Stimulated activated CD4-positive, alpha-beta T cell treated with anti-CD3 and anti-CD28 coated beads, Interleukin-1b, Interleukin-23, amount 100 ng/mL, for 4 hours (primary cell): ENCODE measurements at places on chromosomes 16 and 17.

DNA sequence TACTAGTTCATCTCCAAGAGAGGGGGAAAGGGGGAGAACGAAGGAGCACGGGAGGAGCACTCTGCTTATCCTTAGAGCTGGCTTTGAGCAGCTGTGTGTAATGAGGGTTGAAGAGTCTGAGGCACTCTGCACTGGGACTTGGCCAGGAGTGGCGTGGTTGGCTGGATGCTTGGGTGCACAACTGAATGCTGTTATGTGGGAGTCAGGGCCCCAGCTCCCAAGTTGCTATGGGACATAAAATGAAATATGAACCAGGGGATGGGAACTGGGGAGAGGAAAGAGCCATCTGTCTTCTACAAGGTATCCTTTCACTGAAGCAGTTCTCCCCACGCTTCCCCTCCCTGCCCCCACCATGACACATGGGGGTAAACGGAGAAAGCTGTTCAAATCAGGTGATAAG, 105.9 kb upstream of the ANKFN1 start:
- no peak for DNase-seq

DNA sequence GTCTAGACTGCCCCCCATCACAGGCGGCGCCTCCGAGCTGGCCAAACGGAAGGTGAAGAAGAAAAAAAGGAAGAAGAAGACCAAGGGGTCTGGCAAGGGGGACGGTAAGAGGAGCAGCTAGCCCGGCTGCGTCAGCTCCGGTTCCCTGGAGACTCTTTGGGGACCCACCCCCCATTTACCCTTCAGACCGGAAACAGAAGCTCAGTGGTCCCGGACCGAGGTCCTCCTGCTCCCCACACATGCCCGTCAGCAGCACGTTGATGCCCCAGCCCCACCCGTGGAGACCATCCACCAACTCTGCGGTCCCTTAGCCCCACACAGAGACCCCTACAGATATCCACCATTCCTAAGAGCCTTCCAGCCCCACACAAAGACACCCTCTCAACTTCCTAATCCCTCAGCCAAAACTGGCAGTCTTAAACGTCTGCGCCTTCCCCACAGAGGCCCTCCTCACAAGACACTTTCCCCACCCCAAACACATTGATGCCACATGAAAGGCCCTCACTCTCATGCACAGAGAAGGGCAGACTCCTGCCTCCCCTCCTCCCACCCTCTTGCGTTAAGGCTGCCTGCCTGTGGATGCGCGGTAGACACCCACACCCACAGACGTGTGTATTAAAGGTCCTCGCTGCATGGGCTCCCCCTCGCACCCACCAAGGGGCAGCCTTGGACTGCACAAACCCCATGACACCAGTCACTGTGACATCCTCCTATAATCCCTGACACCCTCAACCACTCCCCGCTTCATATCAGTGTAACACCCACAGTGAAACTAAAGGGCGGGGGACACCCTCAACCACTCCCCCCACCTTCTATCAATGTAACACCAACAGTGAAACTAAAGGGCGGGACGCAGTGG, 58.2 kb upstream of the RPH3AL start:
- no peak for DNase-seq

DNA sequence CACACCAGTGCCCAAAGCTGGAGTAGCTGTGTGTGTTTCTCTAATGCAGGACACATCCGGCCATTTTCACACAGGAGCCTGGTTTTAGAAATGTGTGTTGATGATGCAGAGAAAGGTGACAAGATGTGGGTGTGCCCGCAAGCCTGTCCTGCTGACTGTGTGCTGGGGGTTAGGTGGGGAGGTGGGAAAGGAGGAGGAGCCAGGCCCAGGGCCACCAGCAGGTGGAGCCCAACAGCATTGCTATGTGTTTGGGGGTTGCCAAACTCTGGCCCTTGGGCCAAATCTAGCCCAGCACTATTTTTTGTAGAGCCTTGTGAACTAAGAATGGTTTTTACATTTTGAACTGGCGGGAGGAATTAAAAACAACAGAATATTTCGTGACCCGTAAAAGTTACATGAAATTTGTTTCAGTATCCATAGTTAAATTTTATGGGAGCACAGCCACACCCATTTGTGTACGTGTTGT, 61.7 kb upstream of the LGALS9 start:
- DNase-seq = peak; percentile 38

GRCh38 chr17:48037036-48037837, at the start of gene COPZ2:
Gene COPZ2, minus strand, starts transcription at chr17:48037797. Its CDS starts 20 bp downstream, at chr17:48037777.
- peak; percentile 45 for DNase-seq

DNA sequence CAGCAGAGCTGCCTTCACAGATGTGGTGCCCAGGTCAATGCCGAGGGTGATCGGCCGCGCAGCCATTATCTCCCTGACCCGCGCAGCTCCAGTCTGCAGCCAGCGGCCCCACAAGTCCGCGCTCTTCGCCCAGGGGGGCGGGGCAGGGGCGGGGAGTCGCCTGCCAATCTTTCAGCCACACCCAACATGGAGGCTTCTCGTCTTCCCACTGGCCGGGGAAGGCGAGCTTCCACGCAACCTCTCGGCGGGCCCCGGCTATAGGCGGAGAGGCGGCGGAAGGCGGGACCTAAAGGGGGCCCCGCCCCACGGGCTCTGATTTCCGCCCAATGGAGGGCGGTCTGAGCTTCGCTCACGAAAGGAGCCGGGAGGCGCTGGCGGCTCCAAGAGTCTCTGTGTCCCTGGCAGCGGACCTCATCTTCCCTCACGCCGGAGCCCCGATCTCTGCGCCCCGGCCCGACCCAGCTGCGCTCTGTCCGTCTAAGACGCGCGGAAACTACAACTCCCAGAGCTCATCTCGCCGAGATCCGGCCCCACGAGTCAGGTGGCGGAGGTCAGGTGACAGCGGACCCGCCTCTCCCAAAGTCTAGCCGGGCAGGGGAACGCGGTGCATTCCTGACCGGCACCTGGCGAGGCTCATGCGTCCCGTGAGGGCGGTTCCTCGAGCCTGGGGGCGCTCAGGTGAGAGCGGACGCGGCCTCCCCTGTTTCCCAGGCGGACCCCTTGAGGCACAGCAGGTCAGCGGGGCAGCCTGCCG, at the start of the genes CTNS and SHPK:
Gene CTNS, plus strand, starts transcription at position 607 of the 754 bp plus-strand sequence. CDS start 3,447 bp downstream, outside the sequence.
Gene SHPK, minus strand, starts transcription at position 97 of the 754 bp plus-strand sequence. Its CDS starts 31 bp downstream, at position 66.
- DNase-seq = peak; percentile 93

DNA sequence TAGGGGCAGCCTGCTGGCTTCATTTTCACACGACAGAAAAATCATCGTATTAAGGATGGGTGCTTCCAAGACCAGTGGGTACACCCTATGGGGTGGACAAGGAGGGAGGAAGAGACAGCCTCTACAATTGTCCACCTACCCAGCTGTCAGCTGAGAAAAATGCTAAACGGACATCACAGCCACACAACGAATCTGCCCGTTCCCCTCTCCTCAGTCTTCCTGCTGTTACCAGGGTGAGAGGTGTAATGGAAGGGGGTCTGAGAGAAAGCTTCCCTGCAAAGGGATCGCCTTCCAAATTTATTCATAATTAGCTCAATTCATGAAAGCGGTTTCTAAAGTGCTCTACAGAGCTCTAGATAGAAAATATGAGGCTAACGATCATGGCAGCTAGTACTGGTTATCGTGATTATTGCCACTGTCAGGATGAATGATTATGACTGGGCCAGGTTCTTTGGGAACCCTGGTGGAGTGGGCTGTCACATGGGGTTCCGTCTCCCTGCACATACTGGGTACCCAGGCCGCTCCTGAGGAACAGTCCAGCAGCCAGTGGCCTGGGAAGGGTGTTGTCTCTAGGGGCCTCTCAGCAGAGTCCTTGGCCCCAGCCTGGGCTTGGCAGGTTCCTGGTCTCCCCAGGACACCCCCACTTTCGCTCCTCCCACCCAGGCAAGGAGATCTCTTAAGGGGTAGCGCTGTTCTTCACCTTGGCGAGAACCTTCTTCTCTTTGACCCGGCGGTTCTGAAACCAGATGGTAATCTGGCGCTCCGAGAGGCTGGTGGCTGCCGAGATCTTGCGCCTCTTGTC, 2.2 kb downstream of the HOXB13 start:
- DNase-seq = no peak

- DNase-seq = no peak
These were observed 845 bp upstream of the ALDOA start for GRCh38 chr16:30064729-30065101.

- DNase-seq = no peak
These were observed 38.4 kb downstream of the HNF1B start for GRCh38 chr17:37706446-37706845.

DNA sequence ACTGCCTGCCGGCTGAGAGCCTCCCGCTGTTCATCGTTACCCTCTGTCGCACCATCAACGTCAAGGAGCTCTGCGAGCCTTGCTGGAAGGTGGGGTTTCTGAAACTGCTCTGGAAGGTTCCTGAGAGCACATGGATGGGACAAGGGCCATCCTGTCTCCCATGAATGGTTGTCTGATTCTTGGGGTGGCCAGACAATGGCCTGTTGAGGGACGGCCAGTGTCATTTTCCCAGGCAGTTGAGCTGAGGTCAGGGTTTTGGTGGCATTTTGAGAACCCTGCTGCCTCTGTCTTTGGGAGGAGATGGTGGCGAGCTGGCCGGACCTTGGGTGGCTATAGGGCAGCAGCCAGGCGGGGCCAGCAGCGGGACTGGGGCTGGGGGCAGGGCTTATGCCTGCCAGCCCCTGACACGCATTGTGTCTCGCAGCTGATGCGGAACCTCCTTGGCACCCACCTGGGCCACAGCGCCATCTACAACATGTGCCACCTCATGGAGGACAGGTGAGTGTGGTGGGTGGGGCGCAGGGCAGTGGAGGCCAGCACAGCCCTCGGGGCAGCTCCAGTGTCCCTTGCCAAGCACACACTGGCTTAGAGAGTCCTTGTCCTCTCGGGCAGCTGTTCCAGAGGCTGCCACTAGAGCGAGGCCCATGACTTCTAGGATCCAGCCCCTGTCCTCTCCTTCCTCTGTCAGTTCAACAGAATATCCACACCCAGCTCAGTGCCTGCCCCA, 9.1 kb downstream of the TSC2 start:
- no peak for DNase-seq

- no peak for DNase-seq
These were observed 42.0 kb downstream of the RPA1 start for GRCh38 chr17:1871756-1872155.

DNA sequence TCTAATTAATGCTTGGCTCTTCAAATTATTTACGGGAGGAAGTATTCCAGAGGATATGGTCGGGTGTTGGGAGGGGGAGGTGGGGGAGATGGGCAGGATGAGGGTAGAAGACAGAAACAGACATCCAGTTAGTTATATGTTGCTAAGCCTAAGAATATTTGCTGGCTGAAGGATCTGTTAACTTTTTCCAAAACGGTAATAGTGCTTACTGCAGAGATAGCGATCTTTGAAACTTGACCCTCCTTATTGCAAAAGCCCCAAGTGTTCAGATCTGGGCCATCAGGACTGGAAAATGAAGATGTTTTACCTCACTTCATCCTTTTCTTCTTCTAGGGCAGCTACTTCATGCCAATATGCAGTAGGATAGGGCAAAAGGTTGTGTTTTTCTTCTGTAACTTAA, 27.0 kb upstream of the MMD start:
- no peak for DNase-seq

GRCh38 chr16:85358704-85359146, 246.5 kb upstream of the CIBAR2 start:
- DNase-seq = no peak

GRCh38 chr16:53370827-53371226, 63.4 kb upstream of the RBL2 start:
- DNase-seq = no peak

GRCh38 chr17:58232707-58233156, 5.7 kb upstream of the LPO start:
- no peak for DNase-seq

- DNase-seq = no peak
These were observed 4.0 kb upstream of the MEAK7 start for GRCh38 chr16:84508502-84508901.

GRCh38 chr17:27554152-27554551, 76.8 kb upstream of the LGALS9 start:
- no peak for DNase-seq

- no peak for DNase-seq
These were observed 6.3 kb downstream of the TBC1D16 start for GRCh38 chr17:80029258-80029974.
